LHCN-M2 (cell line): ENCODE measurements at places on chromosomes 6 and 20. TPM values are rescaled to one million over a fixed set of nuclear protein-coding genes. Genes with fewer than 3 reads are reported as not detected.

DNA sequence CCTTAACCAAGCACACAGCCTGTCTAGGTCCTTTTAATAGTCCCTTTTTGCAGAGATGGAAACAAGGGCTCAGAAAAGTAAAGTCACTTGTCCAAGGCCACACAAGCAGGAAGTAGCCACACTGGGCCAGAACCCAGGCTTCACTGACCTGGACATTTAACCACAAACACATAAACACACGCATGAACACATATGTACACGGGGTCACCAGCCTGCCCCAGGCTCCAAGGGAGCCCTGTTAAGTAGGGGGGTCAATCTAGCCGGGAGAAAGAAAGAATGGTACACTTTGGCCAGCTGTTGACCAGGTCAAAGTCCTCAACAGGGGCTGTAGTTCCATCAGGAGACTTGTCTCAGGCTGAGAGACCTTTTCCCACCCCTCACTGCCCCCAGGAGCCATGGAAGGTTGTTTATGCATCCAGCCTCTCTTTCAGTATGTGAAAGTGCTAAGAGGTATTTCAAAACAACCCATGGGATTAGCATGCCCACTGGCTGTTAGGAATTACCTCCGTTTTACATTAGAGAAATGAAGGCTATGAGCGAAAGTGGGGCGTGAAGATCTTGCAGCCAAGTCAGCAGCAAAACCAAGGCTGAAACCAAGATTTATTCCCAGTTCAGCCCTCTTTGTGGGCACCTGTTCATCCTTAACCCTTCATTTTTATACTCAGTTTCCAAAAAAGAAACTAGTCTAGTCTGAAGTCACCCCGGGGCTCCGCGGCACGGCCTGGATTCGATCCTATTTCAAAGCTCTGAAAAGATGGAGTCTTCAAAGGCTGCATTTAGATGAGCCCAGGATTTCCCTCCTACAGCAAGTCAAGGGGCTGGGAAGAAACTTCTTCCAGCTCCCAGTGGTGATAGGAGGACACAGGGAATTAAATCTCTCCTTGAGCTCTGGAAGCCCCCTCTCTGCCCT is 9.8 kb downstream of the SDC4 start:
- no peak for DNase-seq

- DNase-seq: no peak
These were observed 140.6 kb downstream of the MTHFD1L start for GRCh38 chr6:151005896-151006632.

DNA sequence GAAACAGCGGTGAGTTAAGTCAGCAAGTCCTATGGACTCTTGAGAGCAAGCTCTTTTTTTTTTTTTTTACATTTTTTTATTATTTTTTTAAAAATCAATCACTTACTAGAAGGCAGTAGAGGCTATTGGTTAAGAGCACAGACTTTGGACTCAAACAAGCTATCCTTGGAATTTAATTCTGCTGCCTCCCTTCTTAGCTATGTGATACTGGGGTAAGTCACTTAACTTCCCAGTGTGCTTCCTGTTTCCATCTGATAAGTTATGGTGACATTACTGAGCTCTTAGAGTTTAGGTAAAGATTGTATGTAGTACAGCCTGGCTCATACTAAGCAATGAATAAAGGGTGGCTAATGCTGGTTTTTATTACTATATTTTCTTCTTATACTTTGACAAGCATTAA is 770.5 kb upstream of the FLRT3 start:
- DNase-seq: no peak

The RNF144B gene
- total RNA-seq: 0.13 and 0.80 TPM in 2 replicates

The ZNF165 gene
- 0.40 and 0.45 TPM in 2 replicates for total RNA-seq

The SOX18 gene
- not detected in 2 replicates for total RNA-seq

The NUDT3 gene
- total RNA-seq: 21.5 and 26.1 TPM in 2 replicates
